T-helper 22 cell (primary cell): ENCODE measurements at places on chromosomes 11 and 22.

- DNase-seq = no peak
Observed at GRCh38 chr11:117792241-117792640, 4.8 kb downstream of the DSCAML1 start.

- no peak for DNase-seq
Observed at GRCh38 chr11:133545199-133545803, 13.0 kb upstream of the OPCML start.

GRCh38 chr22:38879961-38880360, 7.9 kb upstream of the CBX6 start:
- DNase-seq = no peak

- no peak for DNase-seq
Observed at GRCh38 chr11:107856180-107856980, 2.2 kb downstream of the SLC35F2 start.

DNA sequence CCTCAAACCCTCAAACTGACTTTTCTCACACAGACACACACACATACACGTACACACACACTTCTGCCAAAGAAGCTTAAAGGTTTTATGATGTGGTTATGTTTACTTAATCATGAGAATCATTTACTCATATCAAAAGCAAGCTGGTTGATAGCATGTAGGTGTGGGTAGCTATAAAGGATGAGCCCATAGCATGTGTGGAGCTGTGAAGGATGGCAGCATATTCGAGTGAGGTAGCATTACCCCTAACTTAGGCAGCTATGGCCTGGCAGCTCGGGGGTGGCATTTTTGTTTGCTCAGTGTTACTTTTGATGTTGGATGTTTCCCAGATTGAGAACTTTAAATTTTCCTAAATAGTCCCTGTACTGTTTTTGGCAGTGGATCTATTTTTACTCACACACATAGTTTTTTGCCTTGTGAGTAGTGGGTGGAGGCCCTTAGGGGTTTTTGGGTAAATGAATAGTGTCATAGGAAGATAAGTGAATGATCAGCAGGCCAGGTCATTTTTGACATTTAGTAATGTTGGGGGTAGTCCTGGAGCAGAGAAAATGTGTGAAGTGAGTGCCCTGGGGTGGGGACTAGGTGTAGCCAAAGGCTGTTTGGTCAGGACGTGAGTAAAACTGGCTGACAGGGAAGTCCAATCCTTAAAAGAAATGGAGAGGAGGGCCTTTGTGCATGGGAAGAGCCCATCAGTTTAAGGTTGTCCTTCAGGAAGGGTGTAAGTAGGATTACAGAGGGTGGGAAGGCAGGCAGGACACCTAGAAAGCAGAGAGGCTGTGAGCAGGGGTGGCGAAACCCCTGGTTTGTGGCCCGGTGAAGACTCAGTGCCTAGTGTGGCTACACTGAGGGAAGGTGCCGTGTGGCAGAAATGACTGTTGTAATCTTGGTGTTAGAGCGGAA, 7.1 kb downstream of the YWHAH start:
- no peak for DNase-seq

DNA sequence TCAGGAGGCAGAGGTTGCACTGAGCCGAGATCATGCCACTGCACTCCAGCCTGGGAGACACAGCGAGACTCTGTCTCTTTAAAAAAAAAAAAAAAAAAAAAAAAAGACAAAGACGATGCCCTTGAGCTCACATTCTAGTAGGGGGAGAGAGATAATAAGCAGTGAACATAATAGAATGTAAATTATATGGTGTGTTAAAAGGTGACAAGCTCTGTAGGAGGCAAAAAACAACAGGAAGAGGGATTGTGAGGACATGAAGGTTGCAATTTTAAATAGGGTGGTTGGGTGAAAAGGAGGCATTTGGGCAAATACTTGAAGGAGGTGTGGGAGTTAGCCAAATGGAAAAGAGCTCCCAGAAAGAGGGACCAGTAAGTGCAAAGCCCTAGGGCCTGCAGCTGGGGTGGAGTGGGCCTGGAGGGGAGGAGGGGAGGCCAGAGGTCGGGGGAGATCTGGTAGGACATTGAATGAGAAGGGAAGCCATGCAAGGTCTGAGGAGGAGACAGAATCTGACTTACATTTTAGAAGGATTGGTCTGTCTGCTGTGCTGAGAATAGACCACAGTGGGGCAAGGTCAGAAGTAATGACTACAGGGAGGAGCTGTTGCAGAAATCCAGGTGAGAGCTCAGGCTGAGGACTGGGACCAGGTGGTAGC, 26.6 kb downstream of the P2RY2 start:
- no peak for DNase-seq

- DNase-seq = no peak
Observed at GRCh38 chr11:107719557-107720302, 7.9 kb upstream of the SLN start.

DNA sequence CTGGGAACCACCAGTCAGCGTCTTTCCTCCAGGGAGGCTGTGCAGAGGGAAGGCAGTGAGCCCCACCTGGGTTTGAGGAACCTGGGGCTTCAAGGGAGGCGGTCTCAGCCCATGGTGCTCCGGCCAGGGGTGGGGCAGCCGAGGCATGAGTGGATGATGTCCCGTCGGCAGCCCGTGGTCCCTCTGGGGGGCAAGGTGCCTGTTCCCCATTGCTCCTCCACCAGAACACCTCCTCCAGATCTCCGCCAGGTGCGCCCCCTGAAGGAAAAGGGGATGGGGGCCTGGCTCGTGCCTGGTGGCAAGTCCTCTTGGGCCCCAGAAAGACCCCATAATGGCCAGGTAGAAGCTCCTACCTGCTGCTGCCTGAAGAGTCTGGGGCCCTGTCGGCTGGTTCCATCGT, 94.1 kb downstream of the KCNQ1 start:
- no peak for DNase-seq

DNA sequence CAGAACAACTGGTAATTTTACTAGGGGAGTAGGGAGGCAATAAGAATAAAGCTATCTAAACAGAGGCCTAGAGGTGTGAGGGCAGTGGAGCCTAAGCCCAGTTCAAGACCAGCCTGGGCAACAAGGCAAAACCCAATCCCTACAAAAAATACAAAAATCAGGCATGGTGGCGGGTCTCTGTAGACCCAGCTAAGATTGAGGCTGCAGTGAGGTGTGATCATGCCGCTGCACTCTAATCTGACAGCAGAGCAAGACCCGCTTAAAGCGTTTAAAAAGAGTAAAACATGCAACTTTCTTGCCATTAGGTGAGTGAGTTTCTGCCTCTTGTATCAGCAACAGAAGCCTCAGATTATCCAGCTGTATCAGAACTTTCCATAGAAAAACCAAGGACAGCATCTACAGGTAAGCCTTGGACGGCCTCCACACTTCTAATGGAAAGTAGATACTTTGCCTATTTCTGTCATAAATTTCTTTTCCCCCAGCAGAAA, 12.1 kb downstream of the TAF1D start:
- no peak for DNase-seq

DNA sequence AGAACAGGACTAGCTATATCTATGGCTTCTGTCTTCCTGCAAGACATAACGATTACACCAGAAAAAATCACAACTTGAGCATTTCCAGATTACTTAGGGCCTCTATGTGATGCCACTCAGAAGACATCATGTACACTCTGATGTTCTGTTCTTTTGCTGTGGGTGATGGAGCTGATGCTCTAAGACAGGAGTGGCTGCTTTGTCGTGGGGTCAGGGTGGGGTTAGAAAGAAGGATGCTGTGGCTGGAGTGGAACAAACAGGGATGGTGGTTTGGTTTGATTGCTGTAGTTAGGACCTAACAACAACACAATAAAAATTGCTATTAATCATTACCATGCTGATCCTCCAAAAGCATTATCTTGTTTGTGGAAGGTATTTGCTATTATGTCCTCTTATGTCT, 120.3 kb upstream of the ARHGAP20 start:
- no peak for DNase-seq

DNA sequence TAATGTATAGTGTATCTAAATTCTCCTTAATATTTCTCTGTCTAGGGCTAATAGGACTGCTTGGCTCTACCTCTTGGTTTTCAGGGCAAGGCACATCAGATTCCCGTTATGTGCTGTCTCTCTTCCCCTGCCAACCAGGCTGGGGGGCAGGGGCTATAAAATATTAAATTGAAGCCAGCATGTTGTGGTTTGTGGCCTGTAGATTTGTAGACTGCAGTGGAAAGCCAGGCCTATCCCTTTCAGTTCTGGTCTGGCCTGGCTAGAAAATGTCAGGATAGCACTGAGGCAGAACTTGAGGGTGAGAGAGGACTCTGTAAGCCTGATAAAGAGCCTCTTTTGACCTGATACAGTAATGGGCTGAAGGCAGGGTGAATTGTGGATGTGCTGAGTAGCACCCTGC, 14.4 kb upstream of the GRK2 start:
- DNase-seq = no peak

GRCh38 chr11:128759168-128759567, 65.3 kb downstream of the FLI1 start:
- DNase-seq = no peak

- DNase-seq = no peak
Observed at GRCh38 chr11:79973721-79974617, 533.1 kb upstream of the TENM4 start.

- no peak for DNase-seq
Observed at GRCh38 chr22:20577549-20577975, 70.2 kb downstream of the MED15 start.

GRCh38 chr11:30423279-30423648, 100.4 kb downstream of the ARL14EP start:
- DNase-seq = no peak

DNA sequence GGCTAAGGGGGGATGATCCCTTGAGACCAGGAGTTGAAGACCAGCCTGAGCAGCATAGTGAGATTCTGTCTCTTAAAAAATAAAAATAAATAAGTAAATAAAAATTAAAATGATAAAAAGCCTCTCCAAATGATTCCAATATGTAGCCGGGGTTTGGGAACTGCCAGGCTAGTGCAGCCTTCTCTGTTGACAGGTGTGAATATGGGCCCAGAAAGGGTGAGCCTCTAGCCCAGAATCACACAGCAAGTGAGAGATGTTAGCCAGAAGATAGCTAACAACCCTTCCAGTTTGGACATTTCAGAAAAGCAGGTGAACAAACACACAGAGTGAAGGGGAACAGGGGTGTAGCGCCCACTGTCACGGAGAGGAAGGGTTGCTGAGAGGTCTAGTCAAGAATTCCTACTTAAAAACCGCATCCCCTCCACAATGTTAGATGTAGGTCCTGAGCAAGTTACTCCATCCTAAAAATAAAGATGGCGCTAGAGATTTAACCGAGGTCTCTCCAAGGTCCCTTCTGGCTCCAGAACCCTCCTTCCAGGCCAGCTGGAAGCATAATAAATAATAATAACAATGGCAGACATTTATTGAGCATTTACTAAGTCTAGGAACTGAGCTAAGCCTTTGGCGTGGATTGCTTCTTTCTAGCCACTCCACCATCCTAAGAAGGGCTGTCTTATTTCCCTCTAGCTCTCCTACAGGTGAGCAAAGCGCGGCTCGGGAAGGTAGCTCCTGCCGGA, 51.6 kb downstream of the CYTH4 start:
- no peak for DNase-seq

- no peak for DNase-seq
Observed at GRCh38 chr11:17250561-17251350, 25.8 kb upstream of the NUCB2 start.

- DNase-seq = no peak
Observed at GRCh38 chr11:68053981-68054812, 15.4 kb downstream of the TCIRG1 start.

GRCh38 chr22:49004484-49005399, 822.9 kb downstream of the BRD1 start:
- DNase-seq = no peak

DNA sequence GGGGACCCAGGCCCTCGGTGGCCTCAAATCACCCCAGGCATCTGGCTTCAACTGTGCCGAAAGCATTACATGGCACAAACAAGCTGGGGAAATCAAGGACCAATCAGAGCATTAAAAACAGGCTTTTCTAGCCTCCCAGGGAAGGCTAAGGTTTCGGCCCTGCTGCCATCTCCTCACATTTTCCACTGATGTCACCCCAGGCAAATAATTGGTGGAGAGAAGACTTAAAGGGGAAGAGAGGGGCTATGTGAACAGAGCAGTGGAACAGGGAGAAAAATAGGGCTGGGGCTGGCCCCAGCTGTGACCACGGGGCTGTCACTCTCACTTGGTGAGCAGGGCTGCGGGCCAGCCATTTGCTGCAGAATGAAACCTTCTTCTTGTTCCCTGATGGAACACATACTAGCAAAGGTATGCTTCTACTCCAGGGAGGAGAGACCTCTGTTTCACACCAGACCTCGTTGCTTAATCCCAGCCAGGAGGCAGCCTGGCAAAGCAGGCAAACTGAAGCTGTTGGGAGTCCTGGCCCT, 581.3 kb downstream of the SOX6 start:
- no peak for DNase-seq

GRCh38 chr22:50360578-50360977, 17.5 kb downstream of the PPP6R2 start:
- no peak for DNase-seq

DNA sequence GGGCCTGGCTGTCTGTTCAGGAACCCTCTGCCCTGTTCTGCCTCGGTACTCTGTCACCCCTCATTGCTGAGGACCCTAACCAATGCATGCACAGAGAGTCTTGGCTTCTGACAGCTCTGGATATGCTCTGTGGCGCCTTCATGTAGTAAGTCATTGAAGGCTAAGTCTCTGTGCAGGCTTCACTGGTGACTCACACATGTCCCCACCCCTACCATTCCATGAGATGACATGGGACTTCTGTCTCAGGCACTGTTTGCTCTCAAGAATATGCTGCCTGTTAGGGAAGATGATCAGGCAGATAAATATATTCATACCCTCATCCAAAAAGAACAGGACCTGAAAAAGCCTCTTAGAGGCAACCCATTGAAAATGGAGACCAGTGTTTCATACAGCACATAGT, 43.6 kb upstream of the HORMAD2 start:
- DNase-seq = no peak

DNA sequence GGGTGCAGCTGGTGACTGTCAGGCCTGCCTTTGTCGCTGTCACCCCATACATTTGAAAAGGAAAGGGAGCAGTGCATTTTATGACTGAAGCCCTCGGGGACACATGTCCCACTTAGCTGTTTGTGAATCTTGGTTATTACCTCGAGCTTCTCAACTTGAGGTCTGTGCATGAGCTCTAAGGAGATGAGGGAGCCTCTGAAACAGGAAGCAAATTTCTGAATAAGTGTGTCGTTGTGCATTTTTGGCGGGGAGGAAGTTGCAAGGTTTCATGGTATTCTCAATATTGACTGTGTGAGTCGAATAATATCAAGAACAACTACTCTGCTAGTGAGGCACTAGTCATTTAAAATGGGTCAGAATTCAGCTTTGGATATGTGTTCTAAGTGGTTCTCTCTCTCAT, 149.7 kb upstream of the PLET1 start:
- DNase-seq = no peak
